Left renal cortex interstitium (tissue), 4 donors: ENCODE measurements at places on chromosomes 16 and 17. TPM values are rescaled to one million over a fixed set of nuclear protein-coding genes. Genes with fewer than 3 reads are reported as not detected.

GRCh38 chr17:80558046-80558445, 13.4 kb downstream of the RPTOR start:
- no peak for DNase-seq

CLEC19A gene
- not detected for polyA plus RNA-seq

- DNase-seq: no peak
These were observed 51.7 kb upstream of the SEC14L1 start for GRCh38 chr17:77089124-77089490.

- DNase-seq: no peak
These were observed 29.7 kb downstream of the NME3 start for GRCh38 chr16:1741553-1742165.

ABHD15 gene
- polyA plus RNA-seq: 7.4 TPM

GRCh38 chr17:17740615-17741348, 59.5 kb downstream of the RAI1 start:
- no peak for DNase-seq

AARS1 gene
- 85.9 TPM for polyA plus RNA-seq

HAGH gene
- polyA plus RNA-seq: 53.9 TPM

TXNL4B gene
- polyA plus RNA-seq: 22.8 TPM

DNA sequence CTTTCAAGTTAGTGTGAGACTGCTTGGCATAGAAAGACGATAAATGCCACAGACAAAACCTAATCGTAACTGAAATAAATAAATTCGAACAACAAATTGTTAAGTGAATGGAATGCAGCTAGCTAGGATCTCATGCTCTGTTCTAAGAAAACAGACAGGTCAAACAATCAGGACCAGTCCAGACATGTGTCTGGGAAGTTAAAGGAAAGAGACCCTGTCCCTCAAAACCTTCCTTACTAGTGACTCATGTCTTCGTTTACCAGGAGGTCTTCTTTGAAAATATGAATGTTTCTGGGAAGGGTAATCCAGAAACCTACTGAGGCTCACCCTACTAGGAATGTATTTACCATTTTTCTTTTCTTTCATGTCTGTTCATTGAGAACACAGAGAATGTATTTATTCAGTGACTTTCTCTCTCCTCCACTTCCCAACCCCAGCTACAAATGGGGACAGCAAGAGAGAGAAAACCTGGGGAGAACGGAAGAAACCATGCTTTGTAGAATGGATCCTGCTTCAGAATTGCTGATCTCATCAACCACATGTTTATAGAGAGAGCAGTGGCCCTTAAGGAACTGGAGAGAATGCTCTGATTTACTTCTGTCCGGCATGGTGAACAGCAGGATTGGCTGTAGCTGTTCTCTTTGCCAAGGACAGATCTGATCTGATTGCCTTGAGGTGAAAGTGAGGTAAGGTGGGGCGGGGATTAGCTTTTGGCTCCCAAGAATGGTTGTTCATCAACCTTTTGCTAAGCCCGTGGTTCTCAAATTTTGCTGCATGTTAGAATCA, 39.4 kb upstream of the DHX8 start:
- DNase-seq: no peak

DNA sequence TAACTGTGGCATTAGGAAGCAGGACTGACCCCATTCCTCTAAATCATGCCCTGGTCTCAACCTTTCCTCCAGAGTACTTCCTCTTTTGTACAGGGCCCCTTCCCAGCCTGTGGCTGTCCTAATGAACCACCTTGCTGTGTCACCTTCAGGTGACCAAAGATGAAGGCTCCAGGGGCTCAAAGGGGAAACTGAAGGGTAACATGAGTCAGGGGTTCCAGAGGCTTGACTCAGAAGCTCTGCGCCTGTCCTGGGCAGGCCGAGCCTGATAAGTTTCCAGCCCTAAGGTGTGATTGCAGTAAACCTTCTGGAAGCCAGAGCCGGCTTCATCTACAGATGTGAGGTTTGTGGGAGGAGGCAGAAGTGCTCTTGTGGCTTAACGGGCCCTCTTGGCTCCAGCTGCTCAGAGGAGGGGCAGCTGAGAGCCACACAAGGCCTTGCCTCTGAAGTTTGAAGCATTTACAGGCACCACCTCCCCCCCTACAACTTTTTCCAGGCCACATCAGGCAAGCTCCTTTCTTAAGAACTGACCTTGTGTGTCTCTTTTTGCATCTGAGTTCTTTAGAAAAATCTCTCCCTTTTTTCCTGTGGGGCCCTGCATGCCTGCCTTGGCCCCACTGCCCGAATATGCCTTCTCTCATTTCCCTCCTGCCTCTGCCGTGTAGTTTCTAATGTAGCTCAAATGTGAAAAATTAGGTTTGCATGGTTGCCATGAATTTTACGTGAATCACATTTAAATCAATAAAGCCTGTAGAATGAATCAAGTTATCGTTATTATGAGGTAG, 149.9 kb downstream of the CLEC16A start:
- DNase-seq: no peak

DNA sequence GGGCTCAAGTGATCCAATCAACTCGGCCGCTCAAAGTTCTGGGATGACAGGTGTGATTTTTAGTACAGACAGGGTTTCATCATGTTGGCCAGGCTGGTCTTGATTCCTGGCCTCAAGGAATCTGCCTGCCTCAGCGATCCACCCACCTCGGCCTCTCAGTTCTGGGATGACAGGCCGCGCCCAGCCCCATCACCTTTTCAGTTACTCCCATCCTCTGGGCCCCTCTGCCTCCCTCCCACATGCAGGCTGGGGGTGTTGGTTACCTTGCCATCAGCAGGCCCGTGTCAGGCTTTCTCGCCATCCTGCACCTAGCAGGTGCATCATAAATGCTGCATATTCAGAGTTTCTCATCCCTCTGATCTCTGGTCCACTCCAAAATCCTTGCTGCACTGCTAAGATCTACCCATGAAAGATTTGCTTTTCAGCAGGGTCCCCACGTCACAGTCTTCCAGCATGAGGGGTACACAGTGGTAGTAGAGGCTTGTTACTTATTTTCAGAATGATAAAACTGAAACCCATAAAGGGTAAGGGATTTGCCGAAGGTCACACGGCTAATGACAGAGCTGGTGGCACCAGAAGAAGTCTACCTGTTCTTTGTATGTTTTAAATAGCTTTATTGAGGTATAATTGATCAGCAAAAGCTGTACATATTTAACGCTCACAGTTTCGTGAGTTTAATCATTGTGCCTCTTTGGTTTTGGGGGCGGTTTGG, 16.6 kb downstream of the PMM2 start:
- DNase-seq: no peak
